ENCODE measurements at places on chromosomes 11 and 22.

- no peak for DNase-seq
Observed at GRCh38 chr22:47943729-47944700, 1181.6 kb downstream of the TBC1D22A start.

DNA sequence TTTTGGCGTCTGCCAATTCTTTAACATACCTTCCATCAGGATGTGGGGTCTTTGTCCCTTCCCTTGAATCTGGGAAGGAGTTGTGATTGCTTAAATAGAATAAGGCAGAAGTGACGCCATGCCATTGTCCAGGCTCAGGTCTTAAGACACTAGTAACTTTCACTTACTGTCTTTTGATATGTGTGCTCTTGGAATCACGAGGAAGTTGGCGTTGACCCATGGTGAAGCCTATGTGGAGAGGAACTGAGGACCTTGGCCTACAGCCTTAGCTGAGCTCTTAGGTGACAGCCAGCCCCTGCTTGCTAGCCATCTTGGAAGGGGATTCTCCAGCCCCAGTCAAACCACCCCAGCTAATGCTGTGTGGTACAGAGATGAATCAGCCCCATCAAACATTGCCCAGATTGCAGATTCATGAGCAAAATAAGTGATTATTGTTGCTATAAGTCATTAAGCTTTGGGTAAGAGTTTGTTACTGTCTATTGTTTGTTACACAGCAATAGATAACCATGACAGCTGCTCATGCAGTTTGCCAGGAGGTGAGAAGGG lies 17.6 kb upstream of the CLPB start:
- DNase-seq, result no peak

GRCh38 chr22:43876866-43877509 lies 14.7 kb upstream of the SULT4A1 start:
- no peak for DNase-seq

GRCh38 chr11:1761857-1762536 lies 1.7 kb downstream of the CTSD start:
- no peak for DNase-seq
